ENCODE measurements at places on chromosomes 7 and 10.

- DNase-seq: no peak
These were observed 30.7 kb downstream of the ANKIB1 start for GRCh38 chr7:92276460-92276864.

- no peak for DNase-seq
These were observed 259.4 kb downstream of the CCSER2 start for GRCh38 chr10:84587789-84588188.

GRCh38 chr10:108653531-108653930 is 1269.8 kb downstream of the XPNPEP1 start:
- no peak for DNase-seq

DNA sequence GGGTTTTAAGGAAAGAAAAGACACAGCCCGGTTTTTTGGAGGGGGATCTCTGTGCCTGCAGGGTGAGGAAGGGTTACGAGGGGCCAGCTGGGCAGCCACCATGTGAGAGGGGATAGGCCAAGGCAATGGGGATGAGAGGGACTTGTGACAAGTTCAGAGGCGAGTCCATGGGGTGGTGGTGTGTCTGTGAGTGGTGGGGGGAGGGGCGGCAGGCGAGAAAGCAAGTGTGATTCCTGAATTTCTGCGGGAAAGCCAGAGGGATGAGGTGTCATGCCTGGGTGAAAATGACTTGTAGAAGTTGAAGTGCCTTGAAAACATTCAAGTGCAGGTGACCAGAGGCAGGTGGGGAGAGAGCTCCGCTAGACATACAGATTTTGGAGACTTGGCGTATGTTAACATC is 61.0 kb upstream of the RNF32 start:
- no peak for DNase-seq

- no peak for DNase-seq
These were observed 121.6 kb downstream of the CDK6 start for GRCh38 chr7:92714767-92715166.

GRCh38 chr7:18511351-18512140 is 16.0 kb downstream of the HDAC9 start:
- DNase-seq: no peak

GRCh38 chr7:124992851-124993562 is 63.4 kb upstream of the POT1 start:
- DNase-seq: no peak

DNA sequence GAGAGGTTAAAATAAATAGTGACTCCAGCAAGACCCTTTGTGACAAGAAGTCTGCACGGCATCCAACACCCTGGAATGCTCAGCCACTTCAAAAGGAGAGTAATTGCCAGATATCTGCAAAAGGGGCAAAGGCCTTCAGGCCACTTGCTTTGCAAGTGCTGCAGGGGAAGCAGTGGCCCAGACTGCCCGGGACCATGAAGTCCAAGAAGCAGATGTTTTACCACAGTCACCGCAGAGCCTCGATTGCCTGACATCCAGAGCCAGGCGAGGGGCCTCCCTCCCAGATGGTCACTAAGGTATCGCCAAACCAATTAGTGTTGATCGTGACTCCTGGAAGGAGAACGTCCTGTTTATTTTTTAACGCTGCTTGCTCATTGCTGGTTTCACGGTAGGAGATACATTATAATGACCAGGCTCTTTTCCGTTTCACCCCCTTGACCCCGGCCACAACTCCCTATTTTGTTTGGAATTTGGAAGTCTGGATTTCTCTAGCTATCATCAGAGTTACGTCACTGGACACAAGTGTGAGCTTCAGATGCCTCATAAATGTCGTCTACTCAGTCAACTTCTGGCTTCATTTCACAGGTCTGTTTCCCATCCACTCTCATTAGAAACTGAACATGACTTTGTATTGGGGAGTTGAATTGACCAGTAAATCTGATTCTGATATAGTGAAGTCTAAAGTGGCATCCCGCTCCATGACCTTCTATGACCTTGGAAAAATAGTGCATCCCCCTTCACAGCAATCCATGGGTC is 276.2 kb downstream of the WDR11 start:
- DNase-seq: no peak

DNA sequence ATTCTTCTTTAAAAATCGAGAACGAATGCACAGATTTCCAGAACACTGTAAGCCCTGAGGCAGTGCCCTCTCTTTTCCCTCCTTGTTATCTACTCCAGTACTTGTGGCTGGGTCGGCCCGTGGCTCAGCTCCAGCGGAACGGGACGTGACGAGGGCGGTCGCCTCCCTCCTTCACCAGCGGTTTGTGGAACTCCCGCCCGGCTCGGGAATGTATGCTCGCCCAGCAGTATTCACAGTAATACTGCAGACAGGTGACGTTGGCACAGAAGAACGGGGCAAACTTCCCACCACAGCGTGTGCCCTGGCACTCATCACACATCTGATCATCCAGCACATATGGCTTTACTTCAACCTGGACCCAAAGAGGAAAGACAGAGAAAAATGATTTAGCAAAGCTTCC is 128.5 kb downstream of the BTAF1 start:
- no peak for DNase-seq

- no peak for DNase-seq
These were observed 12.2 kb upstream of the SLC35B4 start for GRCh38 chr7:134328900-134329299.

- DNase-seq: no peak
These were observed 109.8 kb upstream of the NOBOX start for GRCh38 chr7:144513334-144513733.

DNA sequence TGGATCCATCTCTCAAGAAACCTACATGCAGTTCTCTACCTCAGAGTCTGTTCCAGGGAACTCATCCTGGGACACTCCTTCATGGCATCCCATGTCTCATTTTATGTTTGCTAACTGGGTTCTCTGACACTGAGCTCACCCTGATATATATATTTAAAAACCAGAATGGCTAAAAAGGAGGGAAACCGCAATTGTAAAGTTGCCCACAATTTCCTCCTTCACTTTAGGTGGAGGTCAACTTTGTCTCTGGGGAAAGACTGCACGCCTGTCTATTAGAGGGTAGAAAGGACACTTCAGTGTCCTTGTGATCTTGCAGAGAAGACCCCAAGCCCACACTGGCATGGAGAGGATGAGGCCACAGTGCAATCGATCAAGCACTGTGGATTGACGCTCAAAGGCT is 131.7 kb downstream of the TEX36 start:
- no peak for DNase-seq

DNA sequence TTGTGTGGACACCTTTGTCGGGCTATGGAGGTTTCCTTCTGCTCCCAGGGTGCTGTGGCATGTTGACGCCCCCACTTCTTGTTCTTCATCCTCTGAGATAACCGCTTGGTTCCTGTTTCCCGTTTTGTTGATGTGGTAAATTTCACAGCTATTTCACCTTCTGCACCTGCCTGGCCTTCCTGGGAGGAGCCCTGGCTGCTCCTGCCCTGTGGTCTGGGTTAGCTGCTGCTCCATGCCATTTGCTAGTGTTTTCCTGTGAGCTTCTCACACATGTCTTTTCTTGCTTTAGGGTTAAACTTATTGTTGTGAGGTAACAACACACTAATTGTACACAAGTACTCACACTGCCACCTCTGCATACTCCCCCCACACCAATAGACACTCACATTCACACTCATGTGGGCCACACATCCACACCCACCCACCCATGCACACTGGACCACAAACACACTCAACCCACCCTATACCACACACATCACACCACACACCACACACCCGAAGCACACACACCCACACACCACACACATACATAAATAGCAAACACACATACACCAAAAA is 46.5 kb upstream of the MSMB start:
- no peak for DNase-seq

DNA sequence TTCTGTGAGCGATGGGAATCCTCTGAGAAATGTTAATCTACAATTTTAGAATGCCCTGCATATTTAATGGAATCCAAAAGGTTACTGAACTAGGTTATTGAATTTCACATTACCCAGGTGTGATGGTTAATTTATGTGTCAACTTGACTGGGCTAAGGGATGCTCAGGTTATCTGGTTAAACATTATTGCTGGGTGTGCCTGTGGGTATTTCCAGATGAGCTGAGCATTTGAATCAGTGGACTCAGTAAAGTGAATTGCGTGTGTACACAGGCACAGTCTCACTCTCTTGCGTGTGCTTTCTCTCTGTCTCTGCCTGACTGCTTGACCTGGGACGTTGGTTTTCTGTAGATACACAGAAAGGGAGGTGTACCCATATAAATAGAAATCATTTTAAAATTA is 21.7 kb downstream of the RNF32 start:
- DNase-seq: no peak

- peak; percentile 3 for DNase-seq
These were observed 219.9 kb downstream of the TCF7L2 start for GRCh38 chr10:113169853-113170460.

DNA sequence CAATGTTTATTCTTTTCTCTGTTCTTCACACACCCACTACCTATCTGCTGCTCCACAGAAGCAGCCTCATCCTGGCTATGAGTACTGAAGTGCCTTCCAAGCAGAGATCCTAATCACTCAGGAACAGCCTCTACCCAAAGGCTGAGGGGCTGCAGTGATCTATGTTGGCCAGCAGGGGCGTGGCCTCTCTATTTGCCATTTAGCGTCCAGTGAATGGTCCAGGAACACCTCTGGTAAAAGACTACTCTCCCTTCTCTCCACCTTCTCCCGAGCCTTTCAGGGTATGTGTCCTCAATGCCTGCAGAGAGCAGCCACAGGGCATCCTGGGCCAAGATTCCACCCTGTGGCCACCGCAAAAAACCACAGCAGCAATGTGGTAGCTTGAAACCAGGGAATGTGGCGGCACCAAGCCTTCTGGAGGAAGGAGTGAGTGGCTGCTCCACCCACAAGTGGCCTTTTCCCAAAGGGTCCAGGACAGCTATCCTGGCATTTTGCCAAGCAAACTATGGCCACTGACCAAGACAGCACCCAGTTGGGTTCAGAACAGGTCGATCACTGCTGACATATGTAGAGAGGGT is 70.9 kb downstream of the SYPL1 start:
- DNase-seq: peak; percentile 34

GRCh38 chr7:140676306-140676705 is 3.6 kb downstream of the ADCK2 start:
- DNase-seq: no peak

- DNase-seq: no peak
These were observed 384.4 kb downstream of the TCERG1L start for GRCh38 chr10:130927157-130927556.

GRCh38 chr7:38781991-38782390 is 127.0 kb downstream of the VPS41 start:
- DNase-seq: no peak

GRCh38 chr7:50598460-50599343 is 33.5 kb upstream of the DDC start:
- no peak for DNase-seq

DNA sequence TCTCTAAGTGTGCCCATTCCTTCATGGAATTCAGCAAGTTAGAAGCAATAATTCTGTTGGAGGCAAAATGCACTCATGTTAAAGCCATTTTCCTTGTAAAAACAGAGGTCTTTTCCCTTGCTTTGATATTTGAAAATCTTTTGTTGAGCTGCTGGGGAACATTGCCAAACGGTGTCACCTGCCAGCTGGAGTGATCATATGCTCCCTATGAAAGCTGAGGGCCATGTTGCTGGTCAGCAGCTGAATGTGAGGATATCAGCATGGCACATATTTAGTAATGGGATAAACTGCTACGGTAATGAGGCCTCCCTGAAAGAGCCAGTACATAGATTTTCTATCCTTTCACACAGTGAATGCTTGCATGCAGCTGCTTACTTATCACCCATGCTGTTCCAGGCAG is 224.3 kb downstream of the THSD7A start:
- DNase-seq: no peak

DNA sequence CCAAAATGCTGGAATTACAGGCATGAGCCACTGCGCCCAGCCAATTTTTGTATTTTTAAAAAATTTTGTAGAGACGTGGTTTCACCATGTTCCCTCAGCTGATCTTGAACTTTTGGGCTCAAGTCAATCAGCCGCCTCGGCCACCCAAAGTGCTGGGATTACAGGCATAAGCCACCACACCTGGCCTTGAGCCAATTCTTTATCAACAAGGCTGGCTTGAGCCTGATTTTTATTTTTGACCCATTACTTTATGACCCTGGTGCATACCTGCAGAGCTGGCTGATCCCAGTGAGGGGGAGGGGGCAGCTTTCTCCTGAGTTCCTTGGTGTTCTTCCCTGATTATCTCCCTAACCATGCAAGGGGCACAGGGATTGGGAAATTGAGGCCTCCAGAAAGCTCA is 15.8 kb upstream of the CPA1 start:
- no peak for DNase-seq

DNA sequence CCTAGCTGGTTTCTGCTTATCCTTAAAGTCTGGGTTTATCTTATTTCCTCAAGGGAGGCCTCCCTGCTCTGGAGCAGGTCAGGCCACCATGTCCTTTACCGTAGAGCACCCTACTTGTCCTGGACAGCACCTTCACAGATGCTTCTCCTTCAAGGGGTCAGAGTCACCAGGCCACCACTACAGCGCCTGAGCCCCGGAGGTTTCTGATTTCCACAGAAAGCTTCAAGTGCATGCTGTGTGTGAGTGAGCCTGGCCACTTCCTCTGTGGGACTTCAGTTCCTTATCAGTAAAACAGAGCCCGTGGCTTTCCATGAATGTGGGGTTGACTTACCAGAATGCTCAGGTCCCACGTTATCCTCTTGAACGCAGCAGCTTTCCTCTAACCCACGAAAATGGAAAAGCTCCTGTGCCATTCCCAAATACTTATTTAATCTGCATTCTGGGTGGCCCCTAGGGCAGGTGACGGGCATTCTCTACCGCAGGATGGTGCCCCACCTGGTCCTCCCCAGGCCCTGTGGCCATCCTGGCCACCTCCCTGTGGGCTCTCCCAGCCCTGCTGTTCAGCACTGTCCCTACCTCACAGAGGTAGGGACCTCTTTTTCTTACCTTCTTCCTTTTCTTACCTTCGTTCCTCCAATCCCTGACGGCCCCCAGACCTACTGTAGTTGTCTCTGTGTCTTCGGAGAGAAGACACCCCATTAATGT is 1.4 kb upstream of the DOCK1 start:
- DNase-seq: no peak

GRCh38 chr10:110610308-110610774 is 33.8 kb upstream of the RBM20 start:
- peak; percentile 12 for DNase-seq

- no peak for DNase-seq
These were observed 62.7 kb downstream of the PPP1R9A start for GRCh38 chr7:94970085-94970576.

GRCh38 chr7:33444511-33444910 is 315.1 kb downstream of the BBS9 start:
- DNase-seq: no peak

DNA sequence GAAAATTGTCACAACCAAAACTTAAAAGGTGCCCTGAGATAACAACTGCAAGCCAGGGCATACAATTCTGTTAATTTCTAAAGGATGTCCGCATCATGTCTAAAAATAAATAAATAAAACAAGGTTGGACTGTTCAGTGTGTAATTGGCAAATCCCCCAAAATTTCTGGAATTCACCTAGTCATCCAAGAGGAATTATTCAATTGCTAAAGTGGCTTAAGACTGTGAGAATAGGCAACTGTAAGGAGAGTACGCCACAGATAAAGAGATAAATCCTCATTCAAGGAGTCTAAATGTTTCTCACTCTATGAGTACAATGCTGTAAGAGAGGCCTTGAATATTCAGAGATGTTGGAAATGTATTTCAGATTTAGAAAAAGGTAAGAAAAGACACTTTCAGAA is 37.2 kb downstream of the PIK3AP1 start:
- no peak for DNase-seq
